Left ventricle myocardium superior (tissue), 1 donor: ENCODE measurements at places on chromosomes 16 and 17. TPM values are rescaled to one million over a fixed set of nuclear protein-coding genes. Genes with fewer than 3 reads are reported as not detected.

The HSPB9 gene
- 0.12 TPM for total RNA-seq

The AOC2 gene
- total RNA-seq = 0.40 TPM

The CCL16 gene
- not detected for total RNA-seq

The AURKB gene
- total RNA-seq = 0.47 TPM

The CENPV gene
- 14.2 TPM for total RNA-seq

The HES7 gene
- total RNA-seq = not detected

The KRTAP9-8 gene
- total RNA-seq = not detected

The INCA1 gene
- total RNA-seq = 3.2 TPM

The MT1G gene
- not detected for total RNA-seq

The ARL5C gene
- total RNA-seq = not detected

The SAMD14 gene
- total RNA-seq = 1.2 TPM

The KIF2B gene
- total RNA-seq = not detected

The HSD17B2 gene
- not detected for total RNA-seq

The SLC6A4 gene
- total RNA-seq = not detected

The DPEP1 gene
- not detected for total RNA-seq

The RASL10B gene
- total RNA-seq = 23.8 TPM

The SPEM2 gene
- not detected for total RNA-seq

The SCARF1 gene
- 13.1 TPM for total RNA-seq

The PMP22 gene
- total RNA-seq = 179 TPM

The CHD9 gene
- total RNA-seq = 36.4 TPM

The IL4R gene
- 9.8 TPM for total RNA-seq

The GNG13 gene
- total RNA-seq = not detected

The TNS4 gene
- not detected for total RNA-seq

The TPPP3 gene
- 8.9 TPM for total RNA-seq

The P3H4 gene
- 7.0 TPM for total RNA-seq

The CCL5 gene
- 4.2 TPM for total RNA-seq

The CACNA1G gene
- total RNA-seq = 0.25 TPM
